ENCODE measurements at places on chromosomes 3 and 15.

DNA sequence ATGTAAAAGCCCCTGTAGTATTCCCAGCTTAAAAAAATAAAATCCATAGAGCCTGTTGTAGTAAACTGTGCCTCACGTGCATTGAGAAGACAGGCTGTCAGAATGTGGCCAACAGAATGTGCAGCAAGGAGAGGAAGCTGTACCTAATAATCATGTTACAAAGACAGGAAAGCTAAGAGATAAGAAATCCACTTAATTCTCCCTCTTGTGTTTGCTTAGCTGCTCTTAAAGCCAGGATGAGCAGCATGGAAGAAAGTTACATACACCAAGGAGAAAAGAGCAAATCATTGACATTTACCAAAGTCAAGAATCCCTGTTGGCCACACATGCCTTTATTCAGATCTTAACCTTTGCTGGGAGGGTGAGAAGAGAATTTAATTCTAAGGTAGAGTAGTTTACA lies 85.9 kb downstream of the TNIK start:
- peak; percentile 45 for DNase-seq

GRCh38 chr3:194930377-194931204 lies 244.9 kb downstream of the FAM43A start:
- no peak for DNase-seq

DNA sequence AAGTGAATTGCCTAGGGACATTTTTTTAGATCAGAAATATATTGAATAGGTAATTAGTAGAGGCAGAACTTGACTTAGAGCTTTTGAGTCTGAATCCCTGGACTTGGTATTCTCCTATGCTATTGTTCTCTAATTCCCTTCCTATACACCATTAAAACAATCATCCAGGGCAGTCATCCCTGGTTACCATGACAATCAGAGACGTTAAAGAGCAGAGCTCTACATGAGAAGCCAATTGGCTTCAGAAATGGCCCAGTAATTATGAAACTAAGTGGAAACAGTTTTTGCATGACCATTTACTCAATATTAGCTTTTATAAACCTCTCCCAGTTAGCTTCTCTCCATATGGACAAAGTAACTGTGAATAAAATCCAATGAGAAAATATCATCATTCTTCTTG lies 182.1 kb upstream of the TP63 start:
- DNase-seq: no peak

GRCh38 chr15:39787479-39787878 lies 4.8 kb upstream of the FSIP1 start:
- no peak for DNase-seq

GRCh38 chr3:141242377-141243092 lies 10.9 kb downstream of the PXYLP1 start:
- DNase-seq: no peak

DNA sequence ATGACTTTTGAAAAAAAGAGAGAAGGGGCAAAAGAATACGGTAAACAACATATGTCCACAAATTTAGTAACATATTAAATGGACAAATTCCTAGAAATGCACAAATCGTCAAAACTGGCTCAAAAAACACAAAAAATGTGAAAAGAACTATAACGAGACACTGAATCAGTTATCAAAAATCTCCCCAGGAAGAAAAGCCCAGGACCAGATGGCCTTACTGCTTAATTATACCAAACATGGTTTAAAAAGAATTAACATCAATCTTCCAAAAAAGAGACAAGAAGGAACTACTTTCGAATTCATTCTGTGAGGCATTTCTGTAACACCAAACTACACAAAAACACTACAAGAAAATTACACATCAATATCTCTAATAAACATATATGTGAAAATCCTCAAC lies 117.4 kb downstream of the STAG1 start:
- DNase-seq: no peak

DNA sequence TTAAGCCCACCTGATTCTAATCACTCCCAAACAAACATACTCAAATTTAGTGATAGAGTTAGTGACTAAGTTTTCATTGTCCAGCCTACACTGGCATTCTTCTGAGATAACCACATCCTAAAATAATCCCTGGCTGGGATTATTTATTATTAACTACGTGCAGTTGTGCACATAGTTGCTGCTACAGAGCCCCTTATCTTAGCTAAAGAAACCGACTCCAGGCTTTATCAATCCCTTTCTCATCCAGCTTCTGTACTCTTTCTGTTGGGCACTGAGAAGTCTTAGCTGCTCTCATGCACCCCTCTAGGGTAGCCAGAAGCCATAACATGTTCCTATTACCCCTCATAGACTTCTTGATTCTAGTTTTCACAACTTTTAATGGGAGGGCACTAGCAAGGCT lies 208.7 kb downstream of the MBNL1 start:
- DNase-seq: no peak

- DNase-seq: no peak
Measured at GRCh38 chr15:93319121-93319814, 230.3 kb upstream of the RGMA start.

GRCh38 chr15:75054172-75054897 lies 30.9 kb downstream of the PPCDC start:
- DNase-seq: no peak

DNA sequence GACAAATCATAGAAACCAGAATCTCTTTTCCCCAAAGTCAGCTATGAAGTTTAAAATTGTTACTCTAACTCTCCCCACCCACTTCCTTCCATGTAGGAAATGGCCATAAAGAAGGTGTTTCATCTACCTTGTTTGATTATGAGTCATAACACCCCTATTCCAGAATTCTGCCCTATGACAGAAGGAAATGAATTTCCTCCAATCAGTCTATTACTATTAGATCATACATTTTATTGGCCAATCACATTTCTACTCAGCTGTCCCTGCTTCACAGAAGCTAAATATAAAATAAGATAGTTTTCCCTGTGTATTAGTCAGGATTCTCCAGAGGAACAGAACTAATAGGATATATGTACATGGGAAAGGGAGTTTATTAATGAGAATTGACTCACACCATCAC lies 102.1 kb downstream of the TGFBR2 start:
- no peak for DNase-seq

DNA sequence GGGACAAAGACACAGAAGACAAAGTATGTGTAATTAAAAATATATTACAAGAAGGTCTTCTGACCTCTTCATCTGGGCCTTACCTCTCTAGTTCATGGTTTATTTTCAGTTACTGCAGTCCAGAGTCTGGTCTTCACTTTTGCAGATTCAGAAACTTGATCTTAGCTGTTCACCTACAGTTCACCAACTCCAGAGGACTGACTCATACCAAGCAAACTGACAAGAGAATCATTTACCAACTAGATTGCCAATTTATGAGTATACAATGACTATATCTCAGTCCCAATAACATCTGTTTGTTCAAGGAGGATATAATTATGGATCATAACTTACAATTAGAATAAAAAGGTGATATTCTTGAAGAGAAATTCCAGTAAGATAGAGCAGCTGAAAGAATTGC lies 9.0 kb downstream of the P2RY1 start:
- no peak for DNase-seq

GRCh38 chr15:33737687-33738601 lies 230.4 kb upstream of the CHRM5 start:
- DNase-seq: peak; percentile 51

DNA sequence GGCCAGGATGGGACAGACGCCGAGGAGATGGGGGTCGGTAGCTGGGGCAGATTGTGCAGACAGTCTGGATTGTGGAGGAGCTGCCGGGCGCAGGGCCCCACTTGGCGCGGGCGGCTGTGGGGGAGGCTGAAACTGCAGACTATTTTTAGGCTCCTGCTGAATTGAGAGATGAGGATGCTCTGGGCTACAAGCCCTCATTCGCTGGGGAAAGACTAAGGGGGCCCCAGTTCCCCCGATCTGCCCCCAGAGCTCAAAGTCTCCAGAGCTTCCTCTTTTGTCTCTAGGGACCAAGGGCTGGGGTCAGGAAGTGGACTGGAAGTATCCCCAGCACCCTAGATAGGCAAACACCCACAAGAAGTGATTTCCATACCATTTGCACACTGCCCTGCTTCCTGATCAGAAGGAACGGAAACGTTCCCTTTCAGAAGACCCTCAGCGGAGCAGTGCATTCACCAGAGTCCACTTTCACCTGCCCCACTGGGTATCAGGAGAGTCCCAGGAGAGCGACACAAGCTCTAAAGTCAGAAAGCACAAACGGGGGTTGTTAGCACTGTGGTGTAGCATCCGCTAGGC lies 29.7 kb downstream of the SEMA7A start:
- no peak for DNase-seq

- no peak for DNase-seq
Measured at GRCh38 chr3:115111632-115112031, 35.5 kb downstream of the ZBTB20 start.

DNA sequence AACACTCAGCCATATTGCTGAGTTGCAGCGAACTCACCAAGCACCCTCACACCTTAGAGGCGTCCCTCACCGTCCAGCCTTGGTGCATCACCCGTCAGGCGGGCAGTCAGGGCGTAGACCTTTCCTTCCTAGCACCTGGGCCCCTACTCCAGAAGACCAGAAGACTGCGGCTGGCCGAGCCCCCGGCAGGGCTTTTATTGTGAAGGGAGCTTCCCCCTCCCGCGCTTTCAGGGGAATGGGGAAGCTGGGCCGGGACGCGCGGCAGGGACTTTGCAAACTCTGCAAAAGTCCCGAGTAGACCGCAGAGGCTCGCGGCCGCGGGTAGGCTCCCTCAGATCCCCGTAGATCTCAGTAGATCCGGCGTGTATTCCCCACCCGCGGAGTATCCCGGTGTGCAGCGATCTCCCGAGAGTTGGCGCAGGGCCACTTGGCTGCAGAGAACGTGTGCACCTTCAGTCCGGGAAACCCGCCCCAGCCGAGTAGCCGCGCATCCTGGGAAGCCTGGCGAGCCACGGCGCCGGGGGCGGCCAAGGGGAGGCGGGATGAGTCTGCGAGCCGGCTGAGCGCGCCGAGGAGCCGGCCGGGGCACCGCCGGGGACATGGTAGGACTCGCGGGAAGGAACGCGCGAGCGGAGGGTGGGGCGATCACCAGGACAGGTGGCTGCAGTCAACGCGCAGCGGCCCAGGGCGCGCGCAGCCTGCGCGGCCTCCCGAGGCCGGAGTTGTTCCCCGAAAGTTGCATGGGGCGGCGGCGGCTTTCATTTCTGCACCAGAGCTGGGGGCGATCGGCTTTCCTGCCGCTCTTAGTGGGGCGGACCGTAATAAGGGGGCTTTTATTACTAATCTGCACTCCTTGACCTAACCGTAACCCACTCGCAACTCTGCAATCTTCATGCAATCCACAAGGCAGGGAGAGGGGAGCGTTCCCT lies at the start of gene GASK1A:
GASK1A (plus strand) TSS at position 268 of the 929 bp plus-strand sequence; CDS start at position 600, 332 bp downstream.
- peak; percentile 23 for DNase-seq

DNA sequence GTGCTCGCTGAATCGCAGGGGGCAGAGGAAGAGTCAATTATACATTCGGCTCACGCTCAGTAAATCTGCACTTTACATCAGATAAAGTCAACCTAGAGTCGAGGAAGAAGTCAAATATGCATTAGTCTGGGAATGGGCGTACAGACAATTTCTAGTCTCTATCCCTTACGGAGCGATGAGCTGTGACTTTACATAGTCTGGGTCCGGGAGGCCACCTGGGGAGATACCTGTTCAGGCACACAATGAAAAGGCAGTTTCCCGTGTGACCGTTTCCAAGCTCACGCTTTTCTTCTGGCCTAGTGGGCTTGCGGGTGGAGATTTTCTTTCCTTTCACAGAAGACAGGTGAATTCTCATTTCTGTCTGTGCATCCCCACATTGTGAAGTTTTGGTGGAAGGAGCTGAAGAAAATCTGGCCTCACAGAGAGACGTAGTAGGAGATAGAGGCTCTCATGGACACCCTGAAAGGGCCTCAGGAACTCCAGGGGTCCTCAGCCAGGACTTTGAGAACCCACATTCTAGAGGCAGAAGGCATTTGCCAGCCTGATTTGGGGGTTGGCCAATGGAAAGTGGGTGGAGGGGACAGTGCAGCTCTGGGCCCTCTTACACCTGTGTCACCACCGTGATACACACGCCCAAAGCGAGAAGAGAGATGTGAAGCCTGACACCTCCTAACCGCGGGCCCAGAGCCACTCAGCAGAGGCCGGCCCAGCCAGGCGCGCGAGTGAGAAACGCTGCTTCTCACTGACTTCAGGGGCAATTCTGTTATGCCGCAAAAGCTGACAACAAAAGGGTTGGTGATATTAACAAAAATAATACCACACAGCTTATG lies 10.7 kb upstream of the OCA2 start:
- no peak for DNase-seq

GRCh38 chr15:31222773-31223341 lies 103.8 kb upstream of the KLF13 start:
- no peak for DNase-seq

DNA sequence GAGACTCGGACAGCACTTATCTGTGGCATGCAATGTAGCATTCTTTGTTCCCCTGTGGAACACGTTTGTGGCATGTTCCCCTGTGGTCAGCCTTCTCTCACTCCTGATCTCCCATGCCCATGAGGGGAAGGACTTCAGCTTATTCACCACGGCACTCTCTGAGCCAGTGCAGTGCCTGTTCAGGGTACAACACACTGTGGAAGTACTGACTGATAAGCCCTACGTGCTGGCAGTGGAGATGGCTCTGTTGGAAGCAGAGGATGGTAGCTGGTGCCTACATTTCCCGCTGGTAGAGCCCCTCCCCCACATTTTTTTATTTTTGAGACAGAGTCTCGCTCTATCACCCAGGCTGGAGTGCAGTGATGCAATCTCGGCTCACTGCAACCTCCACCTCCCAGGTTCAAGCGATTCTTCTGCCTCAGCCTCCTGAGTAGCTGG lies 43.5 kb upstream of the ETV5 start:
- no peak for DNase-seq

DNA sequence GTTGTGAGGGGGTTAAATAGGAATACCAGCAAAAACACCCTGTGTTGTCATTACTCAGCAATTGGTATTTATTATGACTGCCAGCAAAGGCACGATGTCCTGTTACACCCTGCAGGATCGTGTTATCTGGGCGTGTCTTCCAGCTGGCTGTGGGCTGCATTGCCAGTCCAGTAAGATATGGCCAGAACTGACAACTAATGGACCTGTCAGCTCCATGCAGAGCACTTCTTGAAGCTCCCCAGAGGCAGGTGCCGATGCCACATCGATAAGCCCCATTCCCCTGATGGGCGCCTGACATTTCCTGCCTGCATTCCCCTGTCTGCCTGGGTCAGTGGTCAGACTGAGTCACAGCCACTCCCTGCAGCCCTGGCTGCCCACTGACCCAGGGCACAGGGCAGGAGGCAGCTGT lies 79.7 kb upstream of the RASGRF1 start:
- peak; percentile 88 for DNase-seq

DNA sequence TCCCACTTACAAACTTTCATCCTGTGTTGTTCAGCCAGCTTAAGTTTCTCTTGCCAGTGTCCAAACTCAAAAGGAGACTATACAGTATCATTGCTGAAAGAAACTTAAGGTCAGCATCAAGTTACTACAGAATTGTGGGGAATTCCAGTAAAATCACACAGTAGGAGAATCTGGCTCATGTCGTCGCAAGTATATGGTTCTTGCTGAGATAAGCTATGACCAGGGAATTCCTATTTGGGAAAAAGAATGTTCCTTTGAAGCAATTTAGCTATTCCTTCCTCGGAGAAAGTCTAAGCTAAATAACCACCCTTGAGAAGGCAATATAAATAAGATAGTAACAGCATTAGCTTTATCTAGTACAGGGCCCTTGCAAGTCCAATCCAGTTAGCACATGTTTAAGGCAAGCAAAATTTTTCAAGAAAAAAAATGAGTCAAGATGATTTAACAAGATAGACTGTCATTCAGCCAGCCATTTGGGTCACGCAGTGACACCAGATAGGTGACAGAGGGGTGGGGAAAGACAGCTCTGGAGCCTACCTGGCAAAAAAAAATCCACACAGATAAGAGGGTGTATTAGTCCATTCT lies 78.2 kb upstream of the THBS1 start:
- DNase-seq: no peak
